Sciatic nerve (tissue), 2 donors: ENCODE measurements at places on chromosomes 5 and 9. TPM values are rescaled to one million over a fixed set of nuclear protein-coding genes. Genes with fewer than 3 reads are reported as not detected.

DNA sequence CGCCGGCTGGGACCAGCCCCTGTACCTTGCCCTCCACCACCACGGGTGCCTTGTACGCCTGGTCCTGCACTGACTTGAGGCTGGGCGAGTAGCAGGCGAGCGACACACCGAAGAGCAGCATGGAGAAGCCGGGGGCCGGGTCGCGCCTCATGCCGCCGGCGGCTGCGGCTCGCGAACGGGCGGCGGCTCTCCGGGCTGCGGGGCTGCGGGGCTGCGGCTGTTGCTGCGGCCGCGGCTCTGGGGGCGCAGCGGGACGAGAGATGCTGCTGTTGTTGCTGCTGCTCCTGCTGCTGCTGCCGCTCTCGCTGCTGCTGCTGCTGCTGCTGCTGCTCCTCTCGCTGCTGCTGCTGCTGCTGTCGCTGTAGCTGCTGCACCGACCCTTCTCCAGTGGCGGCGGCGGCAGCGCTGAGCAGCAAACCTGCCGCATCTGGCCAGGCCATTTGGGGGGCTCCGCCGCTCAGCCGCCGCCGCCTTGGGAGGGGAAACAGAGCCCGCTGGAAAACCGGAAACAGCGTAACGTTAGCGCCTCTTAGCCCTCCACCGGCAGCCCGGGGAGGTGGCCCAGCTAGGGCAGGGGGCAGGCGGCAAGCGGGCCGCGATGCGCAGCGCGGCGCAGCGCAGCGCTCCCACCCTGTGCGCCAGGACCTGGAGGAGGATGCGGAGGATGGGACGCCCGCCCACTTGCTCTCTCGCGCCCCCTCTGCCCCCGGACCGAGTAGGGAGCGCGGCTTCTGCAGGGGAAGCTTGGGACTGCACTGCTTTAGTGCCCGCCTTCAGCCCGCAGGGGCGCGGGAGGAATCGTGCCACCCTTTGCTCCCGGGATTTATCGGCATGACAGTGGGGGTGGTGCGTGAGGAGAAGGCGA is at the start of gene NRG2:
TSS of gene NRG2 (minus strand) at position 657 of the 865 bp plus-strand sequence.
- peak; percentile 80 for DNase-seq

DNA sequence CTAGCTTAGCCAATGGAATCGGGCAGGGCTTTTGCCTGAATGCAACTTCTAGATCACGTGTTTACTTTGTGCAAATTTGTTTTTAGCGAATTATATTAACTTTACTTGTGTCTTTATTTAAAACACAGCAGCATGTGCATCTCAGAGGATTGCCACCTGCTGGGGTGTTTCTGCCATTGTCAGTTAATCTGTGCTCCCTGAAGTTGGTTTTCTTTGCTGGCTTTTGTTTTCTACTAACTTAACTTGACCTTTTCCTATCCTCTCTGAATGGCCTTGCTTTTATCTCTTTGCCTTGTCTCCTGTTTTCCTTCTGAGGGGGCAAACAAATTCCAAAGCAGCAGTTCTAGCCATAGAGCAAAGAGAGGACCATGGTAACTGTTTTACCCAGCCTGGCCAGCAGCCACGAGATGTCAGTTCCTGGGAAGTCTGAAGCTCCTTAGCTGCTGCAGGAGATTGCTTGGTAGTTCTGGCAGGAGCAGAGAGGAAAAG is 67.6 kb downstream of the ARHGEF28 start:
- DNase-seq = no peak

GRCh38 chr5:66327008-66327407 is 182.9 kb downstream of the SREK1 start:
- DNase-seq = no peak

The ADAMTS13 gene
- total RNA-seq = 4.6 TPM

GRCh38 chr9:130117816-130118632 is 54.2 kb upstream of the NCS1 start:
- DNase-seq = no peak

DNA sequence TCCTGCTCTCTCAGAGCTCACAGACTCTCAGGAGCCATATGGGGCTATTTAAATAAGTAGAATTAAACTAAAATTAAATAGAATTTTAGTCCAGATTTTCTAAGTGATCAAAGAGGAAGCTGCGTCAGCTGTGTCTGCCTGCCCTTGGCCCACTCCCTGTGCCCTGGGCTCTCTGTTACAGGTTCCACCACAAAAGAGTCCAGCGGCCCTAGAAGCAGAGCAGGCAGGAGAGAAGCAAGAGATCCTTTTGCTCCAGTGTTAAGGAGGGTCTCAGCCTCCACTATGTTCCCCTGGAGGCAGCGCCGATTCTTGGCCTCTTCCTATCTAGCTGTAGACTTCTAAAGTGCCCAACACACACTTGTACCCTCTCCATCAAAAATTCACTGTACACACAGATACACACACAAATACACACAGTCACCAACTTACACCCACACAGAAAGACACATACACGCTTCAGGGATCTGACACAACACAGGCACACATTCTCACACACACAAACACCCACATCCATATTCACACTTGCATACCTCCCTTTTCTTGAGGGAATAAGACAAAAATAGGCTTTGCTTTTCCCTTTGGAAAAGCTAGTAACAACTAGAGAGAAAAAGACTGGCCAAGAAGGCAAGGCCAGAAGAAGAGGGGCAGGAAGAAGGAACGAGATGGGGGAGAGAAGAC is 5.5 kb upstream of the TNIP1 start:
- DNase-seq = no peak

DNA sequence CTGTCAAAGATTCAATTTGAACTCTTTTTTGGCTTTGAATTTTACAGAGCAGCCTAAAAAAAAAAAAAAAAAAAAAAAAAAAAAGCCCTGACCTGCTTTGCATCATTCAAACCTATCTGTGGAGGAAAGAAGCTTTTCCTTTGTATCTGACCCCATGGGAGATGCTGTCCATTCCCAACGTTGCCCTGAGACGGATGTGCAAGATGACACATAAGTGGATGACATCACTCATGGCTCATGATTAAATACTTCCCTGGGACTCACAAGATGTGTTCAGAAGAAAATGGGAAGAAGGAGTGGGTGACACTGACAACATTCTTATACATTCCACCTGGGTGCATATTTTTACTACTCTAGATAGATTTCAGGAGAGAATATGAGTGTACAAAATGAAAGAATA is 245.7 kb upstream of the ELAVL2 start:
- no peak for DNase-seq

The GPR21 gene
- 3.3 TPM for total RNA-seq

DNA sequence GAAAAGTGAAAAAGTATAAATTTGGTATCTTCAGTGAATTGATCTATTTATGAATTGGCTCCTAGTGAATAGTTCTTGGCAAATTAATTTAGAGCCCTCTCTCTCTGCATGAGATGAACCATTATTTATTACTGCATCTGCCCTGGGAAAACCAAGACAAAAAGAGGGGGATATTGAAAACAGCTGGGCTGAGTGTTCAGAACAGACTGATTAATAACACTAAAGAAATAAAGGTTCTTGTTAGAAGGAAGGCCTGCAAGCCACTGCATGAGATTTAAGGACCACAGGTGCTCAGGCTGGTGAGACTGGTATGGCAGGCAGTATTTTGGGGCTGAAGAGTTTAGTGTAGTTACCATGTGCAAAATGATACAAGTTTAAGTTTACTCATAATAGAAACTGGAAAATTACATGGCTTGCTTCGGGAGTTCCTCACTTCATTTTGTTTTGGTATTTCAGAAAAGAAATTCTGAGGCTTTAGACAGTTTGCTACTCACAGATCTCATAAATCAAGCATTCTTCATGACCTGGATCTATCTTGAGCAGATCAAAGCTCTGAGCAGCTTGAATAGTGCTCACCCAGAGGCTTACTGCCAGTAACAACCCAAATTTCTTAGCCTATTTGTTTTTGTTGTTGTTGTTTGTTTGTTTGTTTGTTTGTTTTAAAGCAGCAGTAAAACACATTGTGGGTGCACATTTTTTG is 56.1 kb downstream of the KIAA1958 start:
- no peak for DNase-seq

DNA sequence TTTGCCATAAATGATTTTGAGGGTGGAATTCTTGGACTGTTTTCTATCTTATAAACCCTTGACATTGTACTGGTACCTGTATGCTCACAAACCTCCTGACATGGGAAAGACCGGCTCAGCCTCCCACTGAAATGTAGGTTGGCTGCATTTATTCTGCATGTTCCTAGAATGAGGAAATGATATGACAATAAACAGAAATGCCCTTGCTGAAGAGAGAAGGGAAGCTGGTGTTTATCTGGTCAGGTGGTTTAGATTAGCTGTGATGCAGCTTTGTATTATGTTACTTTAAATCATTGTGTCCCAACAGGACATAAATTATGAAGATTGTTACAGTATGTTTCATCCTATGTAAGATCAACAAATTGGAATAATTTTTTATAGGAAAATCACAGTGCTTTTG is 23.1 kb upstream of the CATSPER3 start:
- no peak for DNase-seq

- no peak for DNase-seq
These were observed 45.2 kb downstream of the CDC14B start for GRCh38 chr9:96574455-96574854.

The ESM1 gene
- 0.49 TPM for total RNA-seq

GRCh38 chr5:132425009-132425937 is 55.8 kb downstream of the SLC22A5 start:
- DNase-seq = no peak

DNA sequence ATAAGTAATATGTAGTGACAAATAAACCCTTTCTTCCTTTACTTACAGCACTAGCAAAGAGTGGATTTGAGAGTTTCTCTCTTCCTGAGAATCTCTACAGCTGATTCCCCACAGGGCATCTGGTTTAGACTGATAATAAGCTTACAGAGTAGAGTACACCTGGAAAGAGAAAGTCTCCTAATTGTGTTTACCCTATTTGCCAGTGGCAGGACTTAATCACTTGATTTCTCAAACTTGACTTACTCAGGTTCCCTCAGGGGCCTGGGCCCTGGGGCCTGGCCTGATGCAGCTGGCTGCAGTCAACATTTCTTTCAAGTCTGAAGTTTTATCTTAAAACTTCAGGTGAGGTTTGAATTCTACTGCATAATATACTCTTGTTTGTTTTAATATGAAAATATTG is 38.0 kb upstream of the UBTD2 start:
- DNase-seq = no peak

GRCh38 chr5:145678255-145678654 is 156.9 kb downstream of the PRELID2 start:
- no peak for DNase-seq

GRCh38 chr5:139251281-139251687 is 42.3 kb upstream of the MATR3 start:
- DNase-seq = no peak

- no peak for DNase-seq
These were observed 391.6 kb downstream of the TMEM161B start for GRCh38 chr5:87877023-87877422.

DNA sequence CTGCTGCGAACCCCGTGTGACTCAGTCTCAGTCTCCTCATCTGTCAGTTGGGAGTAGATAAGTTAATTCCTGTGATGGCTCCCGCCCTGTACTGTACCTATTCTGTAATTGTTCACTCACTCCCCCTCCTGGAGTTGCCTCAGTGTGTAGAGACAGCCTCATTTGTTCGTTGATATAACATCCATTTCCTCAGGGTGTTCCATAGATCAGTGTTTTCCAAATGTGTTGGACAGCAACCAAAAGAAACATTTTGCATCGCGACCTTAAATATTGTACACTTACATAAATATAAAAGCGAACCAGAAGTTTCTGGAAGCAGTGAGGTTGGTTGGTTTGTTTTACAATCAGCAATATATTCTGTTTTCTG is 698 bp downstream of the NFX1 start:
- no peak for DNase-seq

DNA sequence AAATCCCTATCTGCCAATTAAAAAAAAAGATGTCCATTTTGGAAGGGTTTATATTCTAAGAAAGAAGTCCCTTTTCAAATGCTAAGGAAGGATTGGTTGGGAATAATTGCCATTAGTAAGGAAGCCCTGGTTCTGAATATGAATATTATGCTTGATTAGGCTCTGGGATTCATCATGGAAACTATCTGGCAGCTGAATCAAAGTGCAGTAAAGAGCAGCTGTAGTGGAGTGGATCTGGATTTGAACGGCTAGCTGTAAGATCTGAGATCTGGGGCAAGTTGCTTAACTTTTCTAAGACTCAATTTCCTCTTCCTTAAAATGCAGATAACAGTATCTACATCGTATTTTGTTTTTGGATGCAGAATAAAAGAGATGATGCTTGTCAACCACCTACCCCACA is 10.5 kb downstream of the IL12B start:
- DNase-seq = no peak
